ENCODE measurements at places on chromosomes 4 and X.

DNA sequence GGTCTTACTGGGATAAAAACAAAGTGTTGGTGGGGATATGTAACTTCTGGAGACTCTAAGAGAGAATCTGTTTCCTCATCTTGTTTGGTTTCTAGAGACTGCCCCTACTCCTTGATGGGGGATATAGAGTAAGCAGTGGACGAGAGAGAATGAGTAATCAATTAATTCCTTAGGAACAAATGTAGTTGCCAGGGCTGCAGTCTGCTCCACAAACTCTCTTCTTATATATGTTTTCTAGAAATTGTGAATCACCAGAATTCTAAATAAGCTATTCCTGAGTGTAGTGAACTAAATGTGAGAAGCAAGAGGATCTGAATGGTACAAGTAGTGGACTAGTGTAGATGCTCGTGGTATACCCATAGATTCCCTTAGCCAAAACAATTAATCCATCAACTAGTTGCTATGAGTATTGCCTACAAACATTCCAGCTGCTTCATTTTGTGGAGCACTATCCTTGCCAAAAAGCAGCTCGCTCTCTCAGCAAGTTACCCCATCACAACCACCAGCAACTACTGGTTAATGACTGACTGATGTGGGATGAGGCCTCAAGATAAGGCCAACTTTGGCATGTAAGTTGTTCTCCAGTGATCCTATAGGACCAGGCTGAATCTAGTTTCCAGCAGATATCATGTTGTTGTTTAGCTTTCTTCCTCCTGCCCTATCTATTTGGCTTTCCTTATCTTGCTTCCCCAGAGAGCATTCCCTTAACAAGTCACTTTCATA, 273.0 kb downstream of the SLC7A11 start:
- no peak for DNase-seq

DNA sequence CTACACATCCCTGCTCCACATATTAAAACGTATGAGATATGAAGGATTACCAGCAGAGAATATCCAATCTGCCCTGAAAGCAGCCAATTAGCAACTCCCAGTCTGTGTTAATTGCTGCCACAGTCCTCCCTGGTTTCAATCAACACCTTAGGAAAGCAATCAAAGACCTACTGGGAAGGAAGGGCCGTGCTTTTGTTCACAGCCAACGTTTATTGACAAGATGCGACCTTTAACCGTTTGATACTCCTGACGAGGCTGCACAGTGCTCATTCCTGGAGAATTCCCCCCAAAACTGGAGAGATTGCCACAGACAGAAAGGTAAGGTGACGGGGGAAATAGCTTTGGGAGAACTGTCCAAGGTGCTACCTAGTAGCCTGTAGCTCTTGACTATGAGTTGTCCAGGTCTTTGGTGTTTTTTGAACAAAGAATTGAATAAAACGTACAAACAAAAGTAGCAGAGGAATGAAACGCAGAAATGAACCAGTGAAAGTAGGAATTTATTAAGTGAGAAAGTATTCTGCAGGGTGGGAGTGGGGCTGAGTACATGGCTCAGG, 596.5 kb downstream of the NLGN4X start:
- DNase-seq = no peak

GRCh38 chrX:41862562-41863184, 60.7 kb downstream of the CASK start:
- no peak for DNase-seq

GRCh38 chr4:47639531-47639930, 154.5 kb downstream of the ATP10D start:
- peak; percentile 40 for DNase-seq

DNA sequence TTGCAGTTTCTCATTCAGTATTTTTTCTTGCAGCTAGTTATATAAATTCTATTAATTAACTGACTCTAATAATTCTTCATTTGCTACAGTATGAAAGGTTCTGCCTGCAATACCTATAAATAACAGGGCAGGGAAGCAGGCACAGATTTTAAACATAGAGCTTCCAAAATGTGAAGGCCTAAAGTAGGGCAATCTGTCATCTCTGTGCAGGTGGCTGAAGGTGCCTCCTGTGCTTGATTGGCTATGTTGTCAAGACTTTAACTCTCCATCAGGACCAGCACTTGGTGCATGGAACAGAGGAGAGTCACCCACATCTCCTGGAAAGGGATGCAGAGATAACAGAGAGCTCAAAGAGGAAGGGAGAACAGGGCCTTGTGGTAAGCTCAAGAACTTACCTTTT, 75.2 kb upstream of the TSPAN5 start:
- DNase-seq = no peak

DNA sequence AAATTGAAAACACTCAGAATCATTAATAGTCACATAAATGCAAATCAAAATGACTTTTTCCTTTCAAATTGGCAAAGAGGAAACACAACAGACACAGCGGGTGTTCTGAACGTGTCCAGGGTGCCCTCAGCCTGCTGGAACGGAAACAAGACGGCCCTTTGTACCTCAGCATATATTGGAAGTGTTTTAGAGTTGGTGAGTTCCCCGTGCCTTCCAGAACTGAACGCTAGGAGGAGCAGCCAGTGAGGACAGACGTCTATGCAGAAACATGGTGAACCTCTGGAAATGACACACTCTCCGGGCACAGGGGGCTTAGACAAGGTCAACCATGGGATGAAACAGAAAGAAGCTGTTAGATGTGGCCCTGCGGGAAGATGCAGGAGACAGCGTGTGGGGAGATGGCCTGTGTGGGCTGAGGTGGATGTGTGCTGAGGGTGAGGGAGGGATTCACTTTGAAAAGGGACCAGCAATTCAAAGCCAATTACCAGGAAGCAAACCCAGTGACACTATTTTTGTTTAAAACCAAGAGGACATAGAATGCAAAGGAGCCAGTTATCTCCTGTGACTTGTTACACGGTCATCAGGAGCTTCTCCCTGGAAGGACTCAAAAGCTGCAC, 40.4 kb downstream of the RNF212 start:
- peak; percentile 72 for DNase-seq

DNA sequence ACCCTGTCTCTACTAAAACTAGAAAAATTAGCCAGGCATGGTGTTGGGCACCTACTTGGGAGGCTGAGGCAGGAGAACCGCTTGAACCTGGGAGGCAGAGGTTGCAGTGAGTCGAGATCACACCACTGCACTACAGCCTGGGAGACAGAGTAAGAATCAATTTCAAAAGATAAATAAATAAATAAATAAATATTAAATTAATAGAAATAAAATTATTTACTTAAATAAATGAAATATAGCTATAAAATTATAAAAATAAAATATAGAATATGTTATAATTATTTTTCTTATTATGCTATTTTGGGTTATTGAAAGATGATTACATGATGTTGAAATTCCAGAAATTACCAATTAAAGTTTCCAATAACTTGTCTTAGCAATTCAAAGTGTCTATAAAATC, 1029.8 kb upstream of the AGA start:
- DNase-seq = no peak

DNA sequence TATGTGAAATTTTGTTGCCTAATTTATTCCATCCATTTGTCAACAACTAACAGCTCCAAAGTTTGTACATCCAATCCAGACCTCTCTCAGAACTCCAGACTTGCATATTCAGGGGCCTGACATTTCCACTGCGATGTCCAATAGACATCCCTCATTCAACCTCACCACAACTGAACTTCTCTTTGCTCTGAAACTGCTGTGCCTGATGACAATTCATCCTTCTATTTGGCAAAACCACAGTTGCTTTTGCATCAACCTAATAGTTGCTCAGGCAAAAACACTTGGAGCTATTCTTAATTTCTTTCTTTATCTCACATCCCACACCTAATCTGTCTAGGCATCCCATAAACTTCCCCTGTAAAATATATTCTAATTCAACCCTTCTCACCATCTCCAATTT, 56.5 kb downstream of the ANTXR2 start:
- peak; percentile 49 for DNase-seq

DNA sequence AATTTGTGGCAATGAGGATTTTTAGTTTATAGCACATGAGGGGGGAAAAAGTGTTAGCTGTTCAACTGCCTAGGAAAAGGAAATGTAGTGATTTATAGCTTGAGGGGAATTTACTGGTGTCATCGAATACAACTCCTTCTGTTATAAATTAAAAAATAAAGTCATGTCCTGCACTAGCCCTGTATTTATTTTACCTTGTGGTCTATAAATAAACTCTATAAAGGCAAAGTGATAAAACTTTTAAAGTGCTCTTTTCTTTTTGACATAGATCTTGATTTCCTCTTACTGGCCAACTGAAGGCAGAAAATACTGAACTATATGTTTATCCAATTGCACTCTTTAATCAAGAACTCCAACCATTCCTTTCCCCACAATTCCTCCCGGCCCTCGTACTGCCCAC, 672.1 kb upstream of the SLIT2 start:
- peak; percentile 19 for DNase-seq

Data from EH (cell line).